ENCODE measurements at places on chromosomes 11 and 22.

DNA sequence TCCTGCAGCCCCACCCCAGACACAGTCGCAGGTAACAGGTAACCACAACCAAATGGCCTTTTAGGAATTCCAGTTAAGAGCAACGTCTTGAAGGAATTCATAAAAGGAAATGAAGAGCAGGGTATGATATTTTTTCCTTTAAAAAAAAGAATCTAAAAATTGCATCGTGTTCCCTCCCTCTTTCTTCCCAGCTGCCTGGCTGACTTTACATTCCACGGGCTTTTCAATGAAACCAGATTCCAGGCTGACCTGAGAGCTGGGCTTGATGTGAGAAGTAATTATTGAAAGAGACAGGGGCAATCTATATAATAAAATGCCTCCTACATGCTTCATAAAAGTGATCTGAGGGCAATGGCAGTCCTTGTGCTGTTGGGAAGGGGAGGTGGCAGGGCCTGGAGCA is 57.3 kb upstream of the EIF3D start:
- no peak for DNase-seq

GRCh38 chr11:996681-997080 is 39.8 kb downstream of the MUC6 start:
- DNase-seq = no peak

GRCh38 chr22:43313890-43314474 is 29.2 kb downstream of the SCUBE1 start:
- DNase-seq = no peak

DNA sequence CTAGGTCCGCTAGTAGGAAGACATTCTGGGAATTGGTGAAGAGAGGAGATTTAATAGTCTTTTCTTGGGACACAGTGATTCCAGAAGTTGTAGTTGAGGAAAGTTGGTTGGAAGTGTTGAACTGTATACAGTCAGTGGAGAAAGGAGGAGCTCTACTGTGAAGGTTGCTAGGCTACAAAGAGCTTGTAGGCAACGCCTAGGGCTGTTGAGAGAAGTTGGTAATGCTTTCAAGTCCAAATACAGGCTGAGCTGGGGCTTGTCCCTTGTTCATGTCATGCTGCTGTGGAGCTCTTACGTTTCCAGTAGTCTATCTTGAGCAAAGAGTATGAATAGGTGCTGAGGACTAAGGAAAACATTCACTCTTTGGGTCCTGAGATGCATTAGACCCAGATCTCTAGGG is 1.1 kb downstream of the TBCEL start:
- DNase-seq = no peak

- DNase-seq = peak; percentile 65
These were observed 36.9 kb upstream of the CLPB start for GRCh38 chr11:72471005-72471898.

GRCh38 chr11:131223198-131223991 is 147.0 kb upstream of the NTM start:
- no peak for DNase-seq

DNA sequence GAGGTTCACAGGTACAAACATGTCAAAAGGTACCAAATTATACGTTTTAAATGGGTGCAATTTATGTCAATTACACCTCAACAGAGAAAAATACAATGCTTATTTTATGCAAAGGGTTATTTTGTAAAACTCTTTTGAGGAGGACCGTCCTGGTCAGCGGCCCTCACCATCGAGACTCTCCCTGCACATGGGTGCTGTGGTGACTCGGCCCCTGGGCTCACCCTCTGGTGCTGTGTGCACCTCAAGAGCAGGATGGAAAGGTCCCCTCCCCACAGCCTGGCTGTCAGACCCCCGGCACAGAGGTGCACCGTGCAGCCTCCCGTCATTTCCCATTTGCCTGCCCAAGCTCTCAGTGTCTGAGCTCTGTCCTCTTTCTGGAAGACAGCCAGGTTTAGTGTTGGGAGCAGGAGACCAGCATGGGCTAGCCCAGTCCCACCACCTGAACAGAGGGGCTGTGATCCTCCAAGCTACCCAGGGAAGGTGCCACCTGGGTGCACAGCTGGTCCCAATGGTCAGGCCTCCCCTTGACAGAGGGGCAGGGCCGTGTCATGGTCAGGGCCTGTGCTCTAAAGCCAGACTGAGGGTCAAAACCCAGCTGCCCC is 41.8 kb upstream of the PRODH start:
- DNase-seq = no peak

GRCh38 chr22:37496651-37497050 is 10.5 kb upstream of the MFNG start:
- DNase-seq = no peak
